Fibroblast of lung (primary cell): ENCODE measurements at places on chromosomes 1 and 21.

GRCh38 chr21:26813426-26813998 is 31.7 kb downstream of the ADAMTS1 start:
- H3K4me3 ChIP-seq: no peak overlapping the region
- no peaks in the 10 kb centered on the region for H3K27me3 ChIP-seq
- peaks cover 3% of the 10 kb centered on the region for H3K4me1 ChIP-seq
- DNase-seq: no peak

GRCh38 chr1:89211035-89211634 is 12.4 kb upstream of the GBP4 start:
- no peak overlapping the region for H3K4me3 ChIP-seq
- H3K27me3 ChIP-seq: no peaks in the 10 kb centered on the region
- H3K27ac ChIP-seq: no peak overlapping the region
- no peaks in the 10 kb centered on the region for H3K36me3 ChIP-seq

DNA sequence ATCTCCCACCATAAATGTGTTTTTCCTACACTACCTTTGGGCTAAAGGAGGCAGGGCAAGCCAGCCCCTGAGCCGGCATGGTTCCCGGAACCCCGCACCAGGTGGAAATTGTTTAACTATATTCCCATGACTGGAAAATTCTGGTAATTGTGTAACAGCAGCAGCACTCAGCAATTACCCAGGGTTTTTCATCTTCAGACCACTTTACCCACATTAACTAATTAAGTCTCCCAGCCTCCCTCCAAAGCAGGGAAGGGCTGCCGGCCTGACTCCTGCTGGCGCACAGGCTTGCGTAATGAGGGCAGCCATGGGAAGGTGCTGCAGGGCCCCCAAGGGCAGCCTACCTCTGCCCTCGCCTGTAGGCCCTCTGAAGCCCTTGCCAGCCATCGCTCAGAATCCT is 140.7 kb upstream of the VAMP3 start:
- no peak overlapping the region for H3K4me3 ChIP-seq
- no peak overlapping the region for H3K27ac ChIP-seq
- DNase-seq: no peak
- H3K27me3 ChIP-seq: no peaks in the 10 kb centered on the region
- no peaks in the 10 kb centered on the region for H3K36me3 ChIP-seq

- peak overlapping the region; percentile 66 for H3K27ac ChIP-seq
- H3K27me3 ChIP-seq: no peaks in the 10 kb centered on the region
- H3K4me3 ChIP-seq: peak overlapping the region; percentile 66
These were observed 11.8 kb downstream of the RCC1 start for GRCh38 chr1:28517649-28517999.

DNA sequence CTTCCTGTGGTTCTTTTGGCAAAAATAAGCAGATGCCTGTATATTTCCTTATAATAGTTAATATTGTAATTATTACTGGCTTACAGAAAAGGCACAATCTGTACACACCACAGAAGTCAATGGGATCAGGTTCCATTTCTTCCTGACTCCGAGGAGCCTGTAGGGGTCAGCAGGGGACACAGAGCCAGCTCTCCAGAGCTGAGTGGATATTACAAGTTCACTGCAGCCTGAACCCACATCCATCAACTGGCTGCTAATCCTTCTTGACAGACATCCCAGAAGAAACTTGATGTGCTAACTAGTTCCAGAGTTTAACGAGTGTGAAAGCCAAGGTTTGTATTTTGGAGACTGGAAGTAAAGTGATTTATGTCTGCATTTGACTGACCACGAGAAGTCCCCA is 203.8 kb downstream of the LMX1A start:
- no peak overlapping the region for H3K4me3 ChIP-seq
- H3K36me3 ChIP-seq: no peaks in the 10 kb centered on the region
- no peak overlapping the region for H3K27ac ChIP-seq
- H3K27me3 ChIP-seq: no peaks in the 10 kb centered on the region
- DNase-seq: no peak
- H3K4me1 ChIP-seq: no peaks in the 10 kb centered on the region

DNA sequence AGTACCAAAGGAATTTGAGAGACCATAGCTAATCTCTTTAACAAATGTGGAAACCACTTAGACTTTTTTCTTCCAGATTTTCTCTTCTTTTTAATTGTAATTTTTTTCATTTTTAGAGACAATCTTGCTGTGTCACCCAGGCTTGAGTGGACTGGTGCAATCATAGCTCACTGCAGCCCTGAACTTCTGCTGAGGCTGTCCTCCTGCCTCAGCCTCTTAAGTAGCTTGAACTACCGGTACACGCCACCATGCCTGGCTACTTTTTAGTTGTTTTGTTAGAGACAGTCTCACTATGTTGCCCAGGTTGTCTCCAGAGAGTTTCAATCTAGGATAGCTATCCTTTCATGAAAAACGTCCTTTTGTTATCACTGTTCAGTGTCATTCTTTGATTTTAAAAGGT is 15.0 kb downstream of the PRRC2C start:
- H3K4me3 ChIP-seq: no peak overlapping the region
- no peak overlapping the region for H3K27ac ChIP-seq
- no peak for DNase-seq
